ENCODE measurements at places on chromosomes 6 and 20. TPM values are rescaled to one million over a fixed set of nuclear protein-coding genes. Genes with fewer than 3 reads are reported as not detected.
A peak's percentile ranks its signal among the peaks of the same experiment; 100 is the strongest.

The PPP1R14C gene
- total RNA-seq, result 7.8 TPM

The MCHR2 gene
- total RNA-seq, result not detected

The PTPRT gene
- total RNA-seq, result not detected

The CD83 gene
- total RNA-seq, result 6.0 TPM

The VGLL2 gene
- not detected for total RNA-seq

The DDX43 gene
- not detected for total RNA-seq

The AIF1 gene
- total RNA-seq, result not detected

The BMP2 gene
- total RNA-seq, result 0.15 TPM

The COL12A1 gene
- total RNA-seq, result 23.5 TPM

The CYP21A2 gene
- 1.4 TPM for total RNA-seq

The ATP6V1G2 gene
- 1.8 TPM for total RNA-seq

The NINL gene
- 7.2 TPM for total RNA-seq

- no peak for DNase-seq
Measured at GRCh38 chr6:111566873-111567517, 38.7 kb downstream of the TRAF3IP2 start.

GRCh38 chr20:5402903-5403531 lies 86.3 kb upstream of the PROKR2 start:
- no peak for DNase-seq

DNA sequence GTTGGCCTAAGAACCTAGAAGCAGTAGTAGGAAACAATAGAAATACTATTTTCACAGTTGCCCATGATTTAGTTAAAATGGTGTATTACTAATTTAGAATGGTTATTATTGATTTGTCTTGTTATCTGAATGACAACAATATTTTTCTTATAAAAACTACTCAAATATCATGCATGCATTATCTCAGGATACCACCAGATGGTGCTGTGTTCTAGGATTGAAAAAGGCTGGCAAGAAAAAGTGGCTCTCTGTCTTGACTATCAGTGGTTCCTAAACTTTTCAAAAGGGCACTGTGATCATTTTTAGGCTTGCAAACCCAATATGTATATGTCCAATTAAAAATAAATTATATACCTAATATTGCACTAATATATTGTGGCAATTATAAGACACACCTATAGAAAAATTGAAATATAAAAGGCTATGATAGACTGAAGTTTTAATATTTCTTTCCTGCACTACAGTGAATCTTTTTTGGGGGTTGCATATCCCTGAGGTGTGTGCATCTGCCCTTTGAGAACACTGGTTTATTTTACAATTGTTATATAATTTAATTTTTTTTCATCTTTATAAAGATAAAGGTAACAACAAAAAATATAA lies 131.7 kb upstream of the MLIP start:
- DNase-seq, result peak; percentile 46

- peak; percentile 18 for DNase-seq
Measured at GRCh38 chr6:48087448-48087847, 23.5 kb downstream of the PTCHD4 start.

DNA sequence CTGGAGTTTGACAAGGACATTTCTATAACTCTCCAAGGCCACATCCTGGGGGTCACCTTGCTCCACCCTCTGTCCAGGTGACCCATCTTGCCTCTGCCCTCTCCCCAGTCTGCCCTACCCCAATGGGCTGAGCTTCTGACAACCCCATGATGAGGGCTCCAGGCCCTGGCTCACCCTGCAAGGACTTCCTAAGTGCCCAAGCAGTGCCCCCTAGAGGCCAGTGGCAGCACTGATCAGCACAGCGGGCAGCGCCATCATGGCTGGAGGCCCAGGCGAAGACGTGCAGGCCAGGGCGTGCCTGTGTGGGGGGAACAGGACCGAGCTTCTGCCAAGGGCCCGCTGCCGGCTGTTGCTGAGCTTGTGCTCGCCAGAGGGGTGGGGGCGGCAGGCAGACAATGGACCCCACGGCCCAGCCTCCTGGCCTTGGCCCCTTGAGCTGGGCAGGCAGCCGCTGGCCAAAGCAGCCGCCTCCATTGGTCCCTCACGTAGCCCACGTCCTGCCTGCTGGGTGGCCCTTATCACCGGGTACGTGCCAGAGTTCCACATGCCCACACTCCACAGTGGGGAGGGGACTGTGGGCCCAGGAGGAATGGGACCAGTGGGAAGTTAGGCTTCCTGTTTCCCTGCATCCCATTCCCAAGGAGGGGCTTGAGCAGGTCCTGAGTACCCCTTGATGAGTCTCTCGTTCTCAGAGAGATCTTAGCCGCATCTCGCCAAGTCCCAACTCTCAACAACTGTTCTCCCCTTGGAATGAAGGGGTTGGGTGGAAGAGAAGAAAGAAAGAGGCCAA lies 64.3 kb downstream of the MRPL14 start:
- no peak for DNase-seq

- DNase-seq, result no peak
Measured at GRCh38 chr6:34274129-34274528, 25.3 kb upstream of the SMIM29 start.

DNA sequence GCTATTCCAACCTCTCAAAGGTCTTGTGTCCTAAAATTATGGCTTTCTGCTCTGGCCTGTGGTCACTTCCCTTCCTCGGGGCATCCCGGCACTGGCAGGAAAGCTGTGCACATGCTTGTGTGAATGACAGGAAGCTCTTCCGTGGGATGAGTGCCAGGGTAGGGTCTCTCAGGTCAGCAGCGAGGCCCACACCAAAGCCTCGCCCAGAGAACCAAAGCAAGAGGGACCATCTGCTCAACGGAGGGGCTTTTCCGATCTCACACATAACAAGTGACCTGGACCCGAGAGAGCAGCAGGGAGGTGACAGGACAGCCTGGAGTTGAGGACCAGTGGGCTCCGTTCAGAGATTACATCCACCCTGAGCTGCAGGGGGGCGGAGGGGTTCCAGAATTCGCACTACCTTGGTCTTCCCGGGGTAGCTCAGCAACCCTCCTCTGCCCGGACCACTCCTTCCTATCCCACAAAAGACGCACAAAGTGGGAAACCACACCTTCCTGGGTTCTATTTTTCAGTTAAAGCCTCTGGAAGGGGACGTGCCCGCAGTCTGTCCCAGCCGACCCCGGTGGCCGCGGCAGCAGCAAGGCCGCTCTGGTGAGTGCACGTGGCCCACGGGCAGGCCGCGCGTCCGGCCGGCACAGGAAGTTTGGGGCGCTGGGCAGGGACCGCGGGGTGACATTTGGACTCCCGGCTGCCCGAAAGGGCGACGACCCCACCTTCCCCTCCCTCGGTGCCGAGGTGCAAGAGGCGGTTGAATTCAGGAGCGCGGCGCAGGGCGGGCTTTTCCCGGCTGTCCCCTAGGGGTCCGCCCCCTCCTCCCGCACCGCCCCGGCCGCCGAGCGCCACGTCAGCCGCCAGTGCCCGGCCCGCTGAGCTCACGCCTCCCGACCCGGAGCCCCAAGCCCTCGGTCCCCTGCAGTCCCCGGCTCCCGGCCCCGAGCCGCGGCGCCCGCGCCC lies 988 bp downstream of the TXNDC5 start:
- DNase-seq, result no peak

GRCh38 chr6:143074101-143074500 lies 13.4 kb downstream of the AIG1 start:
- DNase-seq, result no peak

DNA sequence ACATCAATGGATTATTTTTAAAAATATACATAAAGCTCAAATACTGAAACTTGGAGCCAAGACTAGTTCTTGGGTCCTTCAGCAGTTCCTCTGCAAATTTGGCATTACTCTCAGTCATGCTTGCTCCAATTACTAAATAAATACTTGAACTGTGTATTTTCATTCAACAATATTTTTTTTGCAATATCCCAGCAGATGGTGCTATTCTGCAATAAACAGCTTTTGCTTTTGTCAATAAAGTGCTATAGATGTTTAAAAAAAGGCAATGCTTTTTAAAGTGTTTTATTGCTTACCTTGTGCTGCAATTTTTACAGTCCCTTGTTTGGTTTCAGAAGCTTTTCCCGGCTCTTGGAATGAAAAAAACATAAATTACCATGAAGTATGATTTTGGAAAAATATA lies 243.4 kb downstream of the TRDN start:
- DNase-seq, result no peak

GRCh38 chr20:63976980-63977738 lies 2.3 kb downstream of the SAMD10 start:
- no peak for DNase-seq

DNA sequence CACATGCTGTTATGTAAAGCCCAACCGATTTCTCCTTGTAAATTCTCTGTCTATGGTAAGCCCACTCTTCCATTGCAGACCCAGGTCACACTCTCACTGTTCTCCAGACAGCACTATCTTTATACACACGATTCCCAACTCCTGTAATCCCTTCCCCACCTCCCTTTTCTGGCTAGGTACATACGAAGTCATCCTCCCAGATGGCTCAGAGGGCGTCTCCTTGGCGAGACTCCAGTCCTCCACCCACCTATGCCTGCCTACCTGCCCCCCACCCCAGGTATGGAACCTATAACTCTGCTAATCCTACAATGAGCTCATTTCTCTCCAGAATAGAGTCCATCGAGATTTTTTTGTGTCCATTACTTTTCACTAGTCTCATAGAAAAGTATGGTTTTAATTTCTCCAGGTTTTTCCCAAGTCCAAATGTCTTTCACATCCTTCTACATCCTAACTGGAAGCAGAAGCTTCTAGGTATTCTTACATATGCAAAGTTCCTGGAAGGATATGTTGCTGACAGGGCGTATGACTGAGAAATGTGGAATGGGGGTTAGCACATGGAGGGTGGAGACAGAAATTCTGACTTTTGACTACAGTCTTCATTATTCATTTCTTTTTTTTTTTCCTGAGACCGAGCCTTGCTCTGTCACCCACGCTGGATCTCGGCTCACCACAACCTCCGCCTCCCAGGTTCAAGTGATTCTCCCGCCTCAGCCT lies 22.8 kb downstream of the SCML4 start:
- no peak for DNase-seq

GRCh38 chr6:44042989-44043478 lies 84.2 kb downstream of the MRPL14 start:
- DNase-seq, result no peak

- DNase-seq, result no peak
Measured at GRCh38 chr6:119957195-119957594, 607.6 kb upstream of the MAN1A1 start.

- DNase-seq, result no peak
Measured at GRCh38 chr6:56902641-56903464, 52.1 kb upstream of the BEND6 start.

DNA sequence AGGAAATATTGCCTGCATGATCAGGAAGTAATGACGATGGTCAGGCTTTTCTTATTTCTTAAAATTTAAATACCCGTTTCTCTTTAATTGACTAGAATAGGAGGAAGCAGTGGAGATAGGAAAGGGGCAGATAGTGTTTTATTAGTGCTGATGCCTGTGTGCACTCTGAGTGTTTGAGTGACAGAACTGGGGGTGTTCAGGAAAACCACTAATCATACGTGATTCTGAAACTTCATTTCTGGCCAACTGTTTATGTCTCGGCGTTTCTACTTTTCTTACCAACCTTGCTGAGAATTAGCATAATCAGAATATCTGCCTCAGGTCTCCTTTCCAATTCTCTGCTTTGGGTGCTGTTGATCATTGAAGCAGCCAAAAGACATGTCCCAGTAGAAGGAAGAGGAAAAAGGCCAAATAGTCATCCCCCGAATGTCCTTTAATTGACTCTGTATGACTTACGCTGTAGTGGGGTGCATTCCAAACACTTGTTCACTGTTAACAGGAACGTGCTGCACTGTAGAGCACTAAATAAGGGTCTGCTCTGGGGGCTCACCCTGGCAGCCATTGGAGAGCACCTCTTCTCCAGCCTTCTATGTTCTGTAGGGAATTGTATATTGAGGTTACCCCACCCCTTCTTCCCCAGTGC lies 152.9 kb downstream of the JARID2 start:
- DNase-seq, result no peak

DNA sequence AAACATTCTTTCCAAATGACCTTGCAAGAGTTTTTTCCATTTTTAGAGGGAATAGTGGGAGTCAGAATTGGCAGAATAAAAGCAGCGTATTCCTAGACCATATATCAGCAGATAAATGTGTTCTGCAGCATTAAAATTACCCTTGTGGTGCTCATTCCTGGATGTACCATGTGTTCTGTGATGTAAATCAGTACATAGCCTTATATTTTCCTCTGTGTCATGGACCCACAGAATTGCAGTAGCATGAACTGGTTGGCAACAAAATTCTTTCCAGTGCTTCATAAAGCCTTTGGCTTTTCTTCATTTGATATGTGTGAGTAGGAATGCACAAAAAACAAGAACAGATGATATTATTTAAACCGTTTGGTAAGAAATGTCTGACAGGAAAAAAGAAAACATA lies 32.5 kb downstream of the ANKEF1 start:
- DNase-seq, result no peak

GRCh38 chr6:156948807-156949206 lies 171.6 kb downstream of the ARID1B start:
- peak; percentile 41 for DNase-seq

Data from HCT116 (cell line).